Esophagus muscularis mucosa (tissue), 4 donors: ENCODE measurements at places on chromosomes 12 and 14. TPM values are rescaled to one million over a fixed set of nuclear protein-coding genes. Genes with fewer than 3 reads are reported as not detected.

OR6C65 gene
- not detected for total RNA-seq

REC8 gene
- 5.1 TPM for total RNA-seq

EIF2S3B gene
- total RNA-seq, result 0.17 TPM

DNAJC22 gene
- total RNA-seq, result 0.26 TPM

PXN gene
- 78.5 TPM for total RNA-seq

GAS2L3 gene
- total RNA-seq, result 7.0 TPM

NDRG2 gene
- total RNA-seq, result 200 TPM

PLA2G1B gene
- not detected for total RNA-seq

KRT83 gene
- total RNA-seq, result not detected

CMTM5 gene
- 2.9 TPM for total RNA-seq

ETFBKMT gene
- total RNA-seq, result 5.1 TPM

TAS2R10 gene
- total RNA-seq, result not detected

MYF6 gene
- not detected for total RNA-seq

KCNH3 gene
- total RNA-seq, result 0.65 TPM

LMO3 gene
- 149 TPM for total RNA-seq

CIROP gene
- not detected for total RNA-seq
